ENCODE measurements at places on chromosomes 3 and 15. TPM values are rescaled to one million over a fixed set of nuclear protein-coding genes. Genes with fewer than 3 reads are reported as not detected.

Gene ZNF35
- 9.5 TPM for total RNA-seq

Gene SH2D7
- not detected for total RNA-seq

Gene MRAS
- 37.0 TPM for total RNA-seq

Gene P2RY13
- total RNA-seq = not detected

Gene ZBTB20
- 12.6 TPM for total RNA-seq

Gene SNTN
- not detected for total RNA-seq

Gene GALNT15
- total RNA-seq = 20.2 TPM

Gene NMNAT3
- total RNA-seq = 0.28 TPM

Gene RAD54L2
- total RNA-seq = 13.5 TPM

Gene SERINC4
- total RNA-seq = 0.09 TPM

Gene UNC13C
- total RNA-seq = not detected

Gene ZSCAN2
- total RNA-seq = 11.6 TPM

Gene CACNA2D2
- total RNA-seq = 0.09 TPM

Gene RSL24D1
- 106 TPM for total RNA-seq

Gene LRRK1
- 12.9 TPM for total RNA-seq

Gene BFSP2
- total RNA-seq = not detected

Gene C15orf62
- not detected for total RNA-seq

Gene DNAJB8
- not detected for total RNA-seq

Gene KLHL40
- not detected for total RNA-seq

Gene DLEC1
- total RNA-seq = 0.09 TPM

Gene CCR3
- total RNA-seq = not detected

Gene SYNM
- total RNA-seq = 6.2 TPM

Gene HDGFL3
- total RNA-seq = 21.6 TPM

Gene THPO
- total RNA-seq = 0.18 TPM

Data from smooth muscle cell of bladder (primary cell).